ENCODE measurements at places on chromosomes 2 and 18. TPM values are rescaled to one million over a fixed set of nuclear protein-coding genes. Genes with fewer than 3 reads are reported as not detected.

SERPINB8 gene
- total RNA-seq, result 22.8 TPM

LRRTM4 gene
- not detected for total RNA-seq

C2orf66 gene
- total RNA-seq, result 0.42 TPM

SDC1 gene
- 0.26 TPM for total RNA-seq

SLC25A52 gene
- total RNA-seq, result not detected

REG3A gene
- not detected for total RNA-seq

SCTR gene
- total RNA-seq, result not detected

DCC gene
- total RNA-seq, result not detected

DYNAP gene
- not detected for total RNA-seq

DNAH7 gene
- total RNA-seq, result not detected

FSIP2 gene
- total RNA-seq, result not detected

ING5 gene
- total RNA-seq, result 57.5 TPM

PASK gene
- 101 TPM for total RNA-seq

ALLC gene
- total RNA-seq, result not detected

PRSS56 gene
- not detected for total RNA-seq

EDAR gene
- total RNA-seq, result 2.3 TPM

PLGLB2 gene
- 2.8 TPM for total RNA-seq

REG3G gene
- total RNA-seq, result not detected

AMER3 gene
- not detected for total RNA-seq

EFR3B gene
- 0.22 TPM for total RNA-seq

NETO1 gene
- not detected for total RNA-seq

RAX gene
- total RNA-seq, result not detected

GALR1 gene
- not detected for total RNA-seq

SPP2 gene
- total RNA-seq, result not detected

FIGN gene
- total RNA-seq, result not detected

SP100 gene
- total RNA-seq, result 161 TPM

CYP27C1 gene
- total RNA-seq, result not detected

FARP2 gene
- total RNA-seq, result 36.6 TPM

NTSR2 gene
- not detected for total RNA-seq

LHCGR gene
- not detected for total RNA-seq

PJVK gene
- total RNA-seq, result 2.5 TPM

SLC23A3 gene
- 1.9 TPM for total RNA-seq

FBXO15 gene
- total RNA-seq, result 0.83 TPM

LYPD1 gene
- total RNA-seq, result not detected

RAB27B gene
- 0.10 TPM for total RNA-seq

RPE gene
- total RNA-seq, result 56.8 TPM

LIPG gene
- total RNA-seq, result 0.88 TPM

REG1B gene
- total RNA-seq, result not detected

UGT1A10 gene
- not detected for total RNA-seq

SETBP1 gene
- total RNA-seq, result 36.2 TPM

PECR gene
- total RNA-seq, result 17.6 TPM

KLF11 gene
- 10.8 TPM for total RNA-seq

TEX44 gene
- total RNA-seq, result not detected

TGFA gene
- total RNA-seq, result not detected

TFCP2L1 gene
- total RNA-seq, result 0.02 TPM

GALNT14 gene
- 0.27 TPM for total RNA-seq

SERPINB3 gene
- not detected for total RNA-seq

THOC1 gene
- 76.8 TPM for total RNA-seq

SEMA4F gene
- total RNA-seq, result 3.2 TPM

POTEJ gene
- not detected for total RNA-seq

MOGAT1 gene
- not detected for total RNA-seq

CD28 gene
- total RNA-seq, result 133 TPM

CPLX4 gene
- total RNA-seq, result not detected

PROC gene
- 0.29 TPM for total RNA-seq

NDUFAF7 gene
- 27.1 TPM for total RNA-seq

MDH1B gene
- total RNA-seq, result 0.20 TPM
